CD4-positive, alpha-beta T cell treated with Interleukin-4 for 4 hours (primary cell): ENCODE measurements at places on chromosomes 3 and 15.

GRCh38 chr15:85008474-85009260 lies 27.0 kb downstream of the PDE8A start:
- no peak for DNase-seq

GRCh38 chr15:81085898-81086297 lies 48.2 kb upstream of the CFAP161 start:
- no peak for DNase-seq

GRCh38 chr15:40310001-40310959 lies 2.5 kb upstream of the PLCB2 start:
- peak; percentile 49 for DNase-seq

DNA sequence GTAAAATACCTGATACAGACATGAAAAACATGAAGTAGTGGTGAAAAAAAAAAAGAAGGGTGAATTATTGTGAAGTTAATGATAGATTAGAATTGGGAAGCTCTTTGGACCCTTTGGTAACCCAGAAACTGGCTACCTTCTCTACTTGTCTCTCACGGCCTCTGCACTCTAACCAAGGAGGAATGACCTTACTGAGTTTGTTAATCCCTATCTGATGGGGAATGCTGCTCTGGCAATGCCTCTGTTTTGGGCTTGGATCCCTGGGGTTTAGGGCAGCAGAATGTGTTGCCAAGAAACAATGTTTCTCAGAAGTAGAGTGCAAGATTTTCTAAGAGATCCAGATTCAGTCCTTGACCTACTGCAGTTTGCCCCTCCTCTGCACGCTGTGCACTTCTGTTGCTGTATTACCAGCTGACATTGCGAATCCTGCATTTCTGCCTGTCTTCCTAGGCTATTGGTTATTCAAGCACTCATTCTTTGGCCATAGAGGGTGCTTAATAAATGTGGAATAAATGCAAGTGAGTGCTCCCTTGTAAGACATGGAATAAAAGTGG lies 49.2 kb upstream of the MAP3K13 start:
- no peak for DNase-seq

- DNase-seq, result no peak
These were observed 87.0 kb downstream of the RAB11A start for GRCh38 chr15:65956307-65956706.

GRCh38 chr15:80747317-80748053 lies 31.7 kb upstream of the CEMIP start:
- no peak for DNase-seq

DNA sequence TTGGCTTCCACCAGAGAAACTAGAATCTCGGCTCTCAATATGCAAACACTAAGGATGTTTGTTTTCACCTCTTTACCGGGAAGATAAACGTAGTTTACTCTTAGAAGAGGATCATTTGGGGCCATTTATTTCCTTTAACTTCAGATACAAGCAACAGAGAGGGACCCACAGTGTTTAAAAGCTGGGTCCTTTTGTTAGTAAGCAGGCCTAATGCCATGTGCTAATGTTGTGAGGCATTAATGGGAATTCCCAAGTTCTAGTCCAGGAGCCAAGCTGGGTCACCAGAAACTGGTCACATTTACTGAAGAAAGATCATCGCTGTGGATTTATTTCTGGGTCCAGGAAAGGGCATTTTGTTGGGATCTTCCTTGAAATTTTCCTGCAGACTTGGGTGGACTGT lies 78.1 kb upstream of the ADAMTS9 start:
- DNase-seq, result no peak

DNA sequence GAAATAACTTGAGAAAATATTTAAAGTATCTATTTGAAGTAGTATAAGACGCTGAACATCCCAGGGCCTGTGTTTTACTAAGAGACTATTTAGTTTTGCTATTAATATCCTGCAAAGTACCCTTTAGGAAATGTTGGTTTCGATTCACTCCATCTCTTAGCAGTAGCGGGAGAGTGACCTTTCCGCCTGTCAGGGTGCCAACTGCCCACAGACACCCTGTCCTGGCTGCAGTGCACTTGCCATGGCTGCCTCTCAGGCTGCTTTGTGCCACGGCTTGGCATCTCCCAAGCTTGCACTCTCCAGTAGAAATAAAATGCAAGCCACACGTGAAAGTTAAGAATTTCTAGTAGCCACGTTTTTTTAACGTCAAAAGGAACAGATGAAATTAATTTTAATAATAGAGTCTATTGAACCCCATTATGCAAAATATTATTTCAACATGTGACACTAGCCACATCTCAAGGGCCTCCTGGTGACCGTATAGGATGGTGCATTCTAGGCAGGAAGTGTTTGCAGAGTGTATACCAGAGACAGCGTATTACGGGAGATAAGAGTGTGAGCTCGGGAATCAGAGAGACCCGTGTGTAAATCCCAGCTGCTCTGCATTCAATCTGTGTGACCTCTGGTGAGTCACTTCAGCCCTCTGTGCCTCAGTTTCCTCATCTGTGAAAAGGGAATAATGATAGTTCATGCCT lies 19.8 kb downstream of the ADAMTS9 start:
- no peak for DNase-seq

GRCh38 chr3:127590282-127590592 lies 296 bp downstream of the TPRA1 start:
- peak; percentile 3 for DNase-seq

- no peak for DNase-seq
These were observed 722.0 kb upstream of the CFAP20DC start for GRCh38 chr3:59771768-59772181.

DNA sequence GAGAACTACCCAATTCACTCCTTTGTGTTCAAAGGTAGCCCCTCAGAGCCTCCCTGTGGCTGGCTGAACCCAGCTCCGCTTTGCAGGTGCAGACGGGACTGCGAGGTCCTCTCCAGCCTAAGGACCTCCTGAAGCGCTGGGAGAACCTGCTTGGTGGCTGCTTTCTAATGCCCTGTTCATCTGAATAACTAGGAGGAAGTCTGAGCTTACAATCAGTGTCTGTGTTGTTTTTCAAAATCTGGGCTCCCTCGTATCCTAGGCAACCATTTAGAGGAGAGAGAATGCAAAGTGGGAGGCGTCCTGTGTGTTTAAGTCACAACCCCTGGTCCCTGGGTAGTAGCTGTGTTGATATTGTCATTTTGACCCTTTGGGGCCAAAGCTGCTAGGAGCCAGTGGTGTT lies 99.9 kb downstream of the GABRG3 start:
- no peak for DNase-seq

GRCh38 chr3:9340472-9340902 lies 22.4 kb upstream of the THUMPD3 start:
- DNase-seq, result no peak

- no peak for DNase-seq
These were observed 238.5 kb upstream of the LRRN1 start for GRCh38 chr3:3560591-3561311.

DNA sequence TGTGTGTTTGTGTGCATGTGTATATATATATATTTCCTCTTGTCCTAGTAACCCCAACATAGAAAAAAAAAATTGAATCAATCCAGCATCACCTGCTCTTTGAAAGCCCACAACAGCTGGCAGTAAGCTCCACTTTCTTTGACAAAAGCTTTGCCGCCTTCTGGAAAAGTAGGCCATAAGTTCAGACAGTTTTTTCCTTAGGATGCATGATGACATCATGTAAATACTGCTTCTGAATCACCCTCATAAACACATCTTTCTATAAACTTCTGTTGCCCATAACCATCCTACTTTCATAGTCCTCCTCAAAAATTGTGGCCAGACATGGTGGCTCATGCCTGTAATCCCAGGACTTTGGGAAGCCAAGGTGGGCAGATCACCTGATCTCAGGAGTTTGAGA lies 67.4 kb downstream of the CSNK1G1 start:
- DNase-seq, result no peak

DNA sequence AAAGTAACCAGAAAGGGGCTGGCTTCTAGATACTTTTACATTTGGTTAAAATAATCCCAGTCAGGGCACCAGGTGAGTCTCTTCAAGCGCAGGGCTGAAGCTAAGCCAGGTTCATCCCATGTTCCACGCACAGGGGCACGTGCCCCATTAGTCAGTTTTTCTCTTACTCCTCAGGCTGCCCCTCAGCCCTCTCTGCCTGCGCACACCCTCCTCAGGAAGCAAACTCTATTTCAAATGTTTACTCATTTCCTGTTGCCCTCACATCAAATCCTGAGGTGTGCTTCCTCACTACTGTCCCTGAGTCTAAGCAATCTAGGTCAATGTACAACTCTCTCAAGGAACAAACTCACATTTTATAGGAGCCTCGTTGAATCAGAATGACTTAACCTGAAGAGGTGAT lies 48.5 kb downstream of the THBS1 start:
- peak; percentile 84 for DNase-seq

GRCh38 chr15:81809543-81809942 lies 236.3 kb downstream of the MEX3B start:
- DNase-seq, result no peak

DNA sequence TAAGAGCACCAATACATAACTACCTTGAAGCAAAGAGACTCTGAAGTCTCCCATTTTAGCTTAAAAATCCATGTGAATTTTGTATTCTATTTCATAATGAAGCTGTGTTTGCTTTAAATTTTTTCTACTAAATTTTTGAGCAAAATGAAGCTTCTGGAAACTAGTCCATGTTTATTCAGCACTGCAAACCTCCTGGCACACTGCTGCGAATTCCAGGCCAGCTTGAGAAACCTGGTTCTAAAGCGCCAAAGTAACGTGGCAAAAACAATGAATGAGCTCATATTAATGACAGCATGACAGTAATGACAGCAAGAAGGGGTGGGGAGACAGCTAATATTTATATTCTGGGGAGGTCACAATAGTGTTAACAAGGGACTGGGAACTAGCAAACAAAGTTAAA lies 25.7 kb downstream of the CEP152 start:
- no peak for DNase-seq

DNA sequence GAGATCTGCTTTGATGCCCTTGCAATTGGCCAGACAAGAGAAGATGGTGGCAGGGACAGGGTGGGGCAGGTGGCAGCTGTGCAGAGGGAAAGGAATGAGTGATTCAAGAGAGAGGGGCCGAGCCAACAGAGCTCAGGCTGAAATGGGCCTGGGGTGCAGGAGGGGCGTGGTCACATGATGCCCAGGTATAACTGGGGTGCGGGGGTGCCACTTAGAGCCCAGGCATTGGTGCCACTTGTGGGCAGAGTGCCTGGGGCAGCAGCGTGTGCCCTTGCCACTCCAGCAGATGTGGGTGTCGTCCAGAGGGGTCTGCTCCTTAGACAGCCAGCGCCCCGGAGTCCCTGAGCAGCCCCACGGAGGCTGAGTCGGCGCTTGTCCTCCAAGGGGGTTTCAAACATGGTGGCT lies 88.7 kb downstream of the PLXNA1 start:
- DNase-seq, result no peak

GRCh38 chr15:64653757-64654156 lies 121.6 kb downstream of the RBPMS2 start:
- DNase-seq, result peak; percentile 32

- no peak for DNase-seq
These were observed 287.6 kb downstream of the BCHE start for GRCh38 chr3:165549665-165550064.

DNA sequence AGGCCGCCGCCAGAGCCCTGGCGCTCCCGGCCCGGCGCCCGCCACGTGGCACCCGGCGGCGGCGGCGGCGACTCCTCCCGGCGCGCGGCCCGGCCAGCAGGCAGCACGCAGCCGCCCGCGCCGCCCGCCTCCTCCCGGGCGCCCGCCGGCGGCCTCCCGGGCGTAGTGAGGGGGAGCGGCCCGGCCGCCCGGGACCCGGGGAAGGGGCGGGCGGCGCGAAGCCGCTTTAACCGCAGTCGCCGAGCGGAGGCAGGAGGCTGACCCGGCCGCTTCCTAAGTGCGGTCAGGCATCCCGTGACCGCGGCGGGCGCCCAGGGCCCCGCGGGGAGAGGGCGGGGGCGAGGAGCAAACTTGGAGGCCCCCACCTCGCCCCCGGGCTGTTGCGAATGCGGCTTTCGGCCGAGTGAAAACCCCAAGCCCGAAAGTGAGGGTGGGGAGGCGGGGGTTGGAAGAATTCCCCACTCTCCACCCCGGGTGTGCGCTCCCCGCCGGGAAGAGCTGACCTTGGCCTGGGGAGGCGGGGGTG lies 1.7 kb upstream of the HES1 start:
- DNase-seq, result peak; percentile 6

- no peak for DNase-seq
These were observed 812 bp upstream of the SEC62 start for GRCh38 chr3:169965562-169966427.

DNA sequence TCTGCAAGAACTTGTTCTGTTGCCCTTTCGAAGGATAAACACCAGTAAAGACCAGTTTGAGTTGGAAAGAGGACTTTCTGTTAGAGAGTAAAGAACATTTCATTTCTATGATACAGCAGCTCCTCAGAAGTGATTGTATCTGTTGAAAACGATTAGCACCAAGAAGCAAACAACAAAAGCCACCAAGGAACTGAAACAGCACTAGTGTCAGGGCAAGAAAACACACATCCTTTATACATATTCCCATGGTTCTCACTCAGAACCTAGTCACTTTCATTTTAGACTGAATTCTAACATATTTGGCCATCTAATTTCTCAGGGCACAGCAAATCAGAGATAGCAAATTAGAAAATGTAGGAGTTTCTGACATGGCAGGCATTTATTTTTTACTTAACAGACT lies 116.1 kb downstream of the ATP1B3 start:
- no peak for DNase-seq

- DNase-seq, result no peak
These were observed 99.7 kb upstream of the PLXNA1 start for GRCh38 chr3:126883241-126883640.

DNA sequence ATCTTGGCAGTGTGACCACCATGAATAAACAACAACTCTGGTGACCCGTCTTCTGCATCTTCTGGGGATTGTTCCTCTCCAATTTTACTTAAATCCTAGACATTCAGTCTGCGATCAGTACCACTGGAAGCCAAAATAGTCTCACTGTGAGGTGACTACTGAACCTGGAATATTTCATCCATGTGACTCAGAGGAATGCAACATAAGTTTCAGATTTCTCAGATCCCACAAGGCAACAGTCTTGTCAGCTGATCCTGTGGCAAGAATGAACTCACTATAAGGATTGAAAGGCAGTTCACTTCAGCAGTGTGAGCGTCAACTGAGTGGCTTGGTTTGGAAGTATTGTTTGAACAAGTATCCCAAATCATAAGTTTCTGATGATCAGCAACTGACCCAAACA lies 13.2 kb downstream of the NSUN3 start:
- no peak for DNase-seq

DNA sequence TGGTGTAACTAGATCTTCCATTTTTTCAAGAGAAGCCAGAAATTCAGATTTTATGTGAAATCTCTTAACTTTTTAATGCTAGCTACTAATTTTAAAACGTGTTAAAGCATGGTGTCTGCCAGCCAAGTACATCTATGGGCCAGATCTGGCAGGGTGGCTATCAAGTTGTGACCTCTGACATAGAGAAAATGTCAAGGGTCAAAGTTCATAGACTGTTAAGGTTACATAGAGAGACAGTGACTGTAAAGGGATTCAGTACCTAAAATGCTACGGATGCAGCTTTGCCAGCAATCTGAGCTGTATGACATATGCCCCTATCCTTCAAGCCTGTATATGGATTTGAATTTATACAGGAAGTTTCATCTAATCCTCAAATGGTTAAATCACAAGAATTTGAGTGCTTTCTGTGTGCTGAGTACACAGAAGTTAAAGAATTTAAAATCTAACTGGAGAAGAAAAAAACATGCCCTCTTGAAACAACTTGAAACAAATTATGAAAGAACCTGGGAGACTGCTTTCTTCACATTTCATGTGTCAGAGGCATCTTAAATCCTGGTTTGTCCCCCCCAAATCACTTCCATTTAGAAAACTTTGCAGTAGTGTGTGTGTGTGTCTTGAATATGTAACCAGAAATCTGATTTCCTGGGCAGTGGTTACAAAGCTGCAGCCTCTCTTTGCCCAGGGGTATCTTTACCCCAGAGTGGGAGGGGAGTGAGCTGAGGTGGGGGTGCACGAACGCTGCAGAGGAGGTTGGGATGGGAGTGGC lies 895 bp upstream of the ARHGAP31 start:
- DNase-seq, result no peak
